ENCODE measurements at places on chromosomes 12 and 14.

DNA sequence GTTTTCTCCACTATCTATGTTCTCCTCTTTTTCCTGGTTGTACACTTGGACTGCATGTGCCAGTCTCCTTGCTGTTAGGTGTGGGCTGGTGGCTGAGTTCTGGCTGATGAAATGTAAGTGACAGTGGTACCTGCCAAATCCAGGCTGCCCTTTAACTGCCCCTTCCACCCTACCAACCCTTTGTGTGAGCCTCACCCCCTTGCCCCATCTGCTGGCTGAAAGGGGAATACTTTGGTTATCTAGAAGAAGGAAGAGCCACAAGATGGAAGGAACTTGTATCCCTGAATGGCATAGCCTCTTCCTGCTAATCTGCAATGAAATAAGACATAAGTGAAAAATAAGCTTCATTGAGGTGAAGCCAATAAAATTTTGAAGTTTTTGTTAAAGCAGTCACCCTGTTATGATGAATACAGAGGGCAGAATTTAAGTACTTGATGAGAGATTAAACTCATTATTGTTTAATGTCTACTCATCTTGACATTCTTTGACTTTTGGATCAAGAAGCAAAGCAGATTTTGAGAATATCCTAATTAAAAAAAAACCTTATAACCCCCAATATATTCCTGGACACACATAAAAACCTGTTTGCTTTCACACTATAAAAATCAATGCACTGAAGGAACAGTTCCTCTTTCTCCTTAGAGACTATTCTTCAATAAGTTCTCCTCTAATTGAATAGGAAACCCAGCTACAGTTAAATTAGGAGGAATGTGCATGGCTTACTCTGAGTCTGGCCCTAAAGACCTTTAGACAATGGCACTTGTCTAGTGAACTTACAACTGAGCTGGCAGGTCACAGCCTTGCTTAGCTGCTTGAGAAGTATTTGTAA lies 262.6 kb upstream of the BTG1 start:
- peak; percentile 78 for DNase-seq

GRCh38 chr12:99201906-99202645 lies 445.5 kb upstream of the GARIN6 start:
- DNase-seq = no peak

- DNase-seq = no peak
These were observed 49.2 kb downstream of the BRMS1L start for GRCh38 chr14:35875296-35875695.

GRCh38 chr12:124481257-124481750 lies 86.1 kb downstream of the NCOR2 start:
- DNase-seq = no peak

DNA sequence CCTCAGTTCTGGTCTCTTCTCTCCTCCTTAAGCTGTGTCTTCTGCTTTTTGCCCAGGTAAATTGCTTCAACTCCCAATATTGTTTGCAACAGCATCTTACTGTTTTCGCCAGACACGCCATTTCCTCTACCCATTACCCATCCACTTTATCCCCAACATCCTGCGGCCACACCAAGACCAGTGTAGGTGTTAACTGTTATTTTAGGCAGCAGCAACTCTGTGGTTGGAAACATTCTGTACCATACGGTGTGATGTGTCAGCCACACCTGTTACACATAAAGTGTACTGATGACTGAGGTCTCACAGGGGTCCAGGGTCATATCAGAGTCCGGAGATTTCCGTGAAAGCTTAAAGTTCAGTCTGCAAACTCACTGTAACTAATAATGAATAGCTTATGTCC lies 21.8 kb upstream of the KLRD1 start:
- no peak for DNase-seq

GRCh38 chr12:1279050-1279449 lies 288.0 kb downstream of the ERC1 start:
- no peak for DNase-seq

Measured in T1000 (cell line).